ENCODE measurements at places on chromosomes 6 and 20.

DNA sequence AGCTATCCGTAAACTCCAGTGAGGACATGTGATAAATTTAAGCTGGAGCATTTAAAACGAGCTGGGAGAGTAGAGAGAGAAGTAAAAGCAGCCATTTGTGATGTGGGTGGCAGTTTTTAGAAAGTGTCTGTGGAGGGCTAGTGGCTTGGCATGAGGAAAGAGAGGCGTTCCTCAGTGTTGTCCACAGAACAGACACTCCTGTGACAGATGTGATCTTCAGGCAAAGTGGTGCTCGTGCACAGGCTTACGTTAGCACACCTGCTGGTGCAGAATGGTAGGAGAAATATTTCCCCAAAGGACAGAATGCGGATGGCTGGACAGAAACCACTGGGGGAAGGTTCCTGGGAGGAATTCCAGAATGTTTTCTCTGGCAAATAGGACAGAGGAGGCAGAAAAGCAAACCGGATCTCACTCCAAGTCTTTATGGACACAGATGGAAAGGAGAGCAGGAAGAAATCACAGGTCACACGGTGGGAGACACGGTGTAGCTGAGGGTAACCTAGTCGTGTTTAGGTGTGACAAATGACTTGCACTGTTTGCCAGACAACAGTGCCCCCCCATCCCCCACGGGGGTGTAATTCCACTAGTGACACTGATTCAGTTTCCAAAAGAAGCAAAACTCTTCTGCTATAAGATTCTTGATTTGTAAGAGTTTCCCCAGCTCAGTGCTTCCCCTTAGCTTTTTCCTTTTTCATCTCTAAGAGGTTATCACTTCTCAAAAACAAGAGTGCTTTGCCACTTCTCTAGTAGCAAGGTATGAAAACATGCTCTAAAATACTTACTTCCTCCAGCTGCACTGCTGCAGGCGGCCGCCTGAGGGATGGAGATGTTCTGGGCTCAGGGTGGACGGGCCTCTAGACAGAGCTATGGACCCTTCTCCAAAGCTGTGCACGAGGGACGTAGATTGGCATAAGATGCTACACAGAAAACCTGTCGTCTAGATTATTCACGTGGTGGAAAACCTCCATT lies 293.2 kb downstream of the QKI start:
- no peak for DNase-seq

GRCh38 chr6:118611334-118611733 lies 40.1 kb downstream of the CEP85L start:
- DNase-seq: no peak

- DNase-seq: no peak
Observed at GRCh38 chr20:14431568-14431967, 94.2 kb upstream of the FLRT3 start.

DNA sequence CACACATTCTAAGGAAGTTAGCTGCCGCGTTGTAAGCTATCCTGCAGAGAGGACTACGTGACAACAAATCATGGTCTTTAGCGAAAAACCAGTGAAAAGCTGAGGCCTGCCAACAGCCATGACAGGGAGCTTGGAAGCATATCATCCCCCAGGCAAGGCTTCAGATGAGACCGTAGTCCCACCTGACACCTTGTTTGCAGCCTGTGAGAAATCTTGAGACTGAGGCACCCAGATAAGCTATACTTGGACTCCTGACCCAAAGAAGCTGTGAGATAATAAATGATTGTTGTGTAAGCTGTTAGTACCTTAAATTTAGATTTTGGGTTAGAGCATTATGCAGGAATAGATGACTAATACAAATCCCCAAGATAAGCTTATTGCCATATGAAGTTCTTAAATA lies 45.4 kb upstream of the SENP6 start:
- DNase-seq: no peak

GRCh38 chr6:82246802-82247504 lies 591 bp downstream of the IBTK start:
- peak; percentile 20 for DNase-seq

DNA sequence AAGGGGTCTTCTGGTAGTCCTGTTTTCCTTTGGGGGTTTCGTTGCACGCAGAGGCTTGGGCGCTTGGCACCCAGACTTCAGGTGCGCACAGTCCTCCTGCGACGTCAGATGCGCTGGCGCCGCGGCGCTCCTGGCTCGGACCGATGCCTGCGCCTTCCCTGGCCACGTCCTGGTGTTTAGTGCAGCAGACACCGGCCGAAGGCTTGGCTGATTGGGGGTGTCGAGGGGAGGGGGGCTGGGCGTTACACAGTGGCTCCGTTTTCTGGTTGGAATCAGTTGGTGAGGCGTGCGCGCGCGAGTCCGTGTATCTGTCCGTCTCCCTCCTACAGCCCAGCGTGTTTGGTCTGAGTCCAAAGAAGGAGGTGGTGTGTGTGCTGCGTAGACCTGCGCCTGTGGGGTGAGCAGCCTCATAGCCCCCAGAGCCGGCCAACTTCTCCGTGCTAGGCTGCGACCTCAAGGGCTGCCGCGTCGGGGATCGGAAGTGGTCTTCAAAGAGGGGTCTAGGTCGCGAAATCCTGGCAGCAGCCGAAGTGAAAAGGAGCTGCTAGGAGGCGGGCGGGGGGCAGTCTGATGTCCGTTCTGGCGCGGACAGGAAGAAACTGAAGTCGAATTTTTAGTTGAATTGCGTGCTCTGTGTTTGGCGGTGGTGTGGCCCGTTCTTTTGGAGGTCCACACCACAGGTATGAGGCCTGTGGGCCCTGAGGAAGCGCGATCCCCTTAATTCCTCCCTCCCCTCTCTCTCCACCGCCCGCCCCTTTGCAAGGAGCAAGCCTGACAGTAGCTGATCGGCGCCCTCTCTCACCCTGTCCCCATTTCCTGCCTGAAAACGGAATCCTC lies 1.5 kb downstream of the SYNDIG1 start:
- no peak for DNase-seq

GRCh38 chr20:37479925-37480691 lies 40.9 kb upstream of the NNAT start:
- DNase-seq: no peak

DNA sequence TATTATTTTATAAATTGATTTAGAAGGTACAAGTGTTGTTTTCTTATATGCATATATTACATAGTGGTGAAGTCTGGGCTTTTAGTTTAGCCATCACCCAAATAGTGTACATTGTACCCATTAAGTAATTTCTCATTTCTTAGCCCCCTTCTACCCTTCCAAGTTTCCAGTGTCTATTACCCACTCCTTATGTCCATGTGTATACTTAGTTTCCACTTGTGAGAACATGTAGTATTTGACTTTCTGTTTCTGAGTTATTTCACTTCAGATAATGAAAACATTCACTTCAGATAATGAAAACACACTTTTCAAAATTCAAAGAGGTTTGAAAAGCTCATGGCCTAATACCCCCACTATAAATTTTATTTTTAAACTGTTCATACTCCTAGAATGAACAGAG lies 14.5 kb downstream of the DEFB125 start:
- DNase-seq: no peak

Measured in activated T-cell treated with anti-CD3 and anti-CD28 coated beads for 24 hours (primary cell).